CD4-positive, alpha-beta T cell treated with Interferon alpha-2 for 1 hour (primary cell): ENCODE measurements at places on chromosomes 4 and X.

DNA sequence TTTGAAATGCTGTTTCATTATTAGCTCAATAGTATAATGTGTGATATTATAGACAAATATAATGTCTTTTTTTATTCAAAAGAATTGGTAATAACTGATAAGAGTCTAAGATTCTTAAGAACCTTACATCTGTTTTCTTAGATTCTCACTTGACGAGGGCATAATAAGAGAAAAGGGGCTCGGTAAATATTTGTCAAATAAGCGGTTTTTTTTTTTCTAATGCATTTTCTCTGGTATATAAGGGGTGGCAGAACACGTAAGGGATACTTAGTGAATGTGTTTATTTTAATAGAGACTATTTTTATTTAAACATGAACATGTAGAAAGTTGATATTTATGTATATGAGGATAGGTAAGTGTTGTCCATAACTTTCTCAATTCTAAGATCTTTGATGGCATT lies 200.6 kb downstream of the RAPGEF2 start:
- DNase-seq: no peak

GRCh38 chr4:182746876-182747275 lies 170.3 kb downstream of the DCTD start:
- no peak for DNase-seq

DNA sequence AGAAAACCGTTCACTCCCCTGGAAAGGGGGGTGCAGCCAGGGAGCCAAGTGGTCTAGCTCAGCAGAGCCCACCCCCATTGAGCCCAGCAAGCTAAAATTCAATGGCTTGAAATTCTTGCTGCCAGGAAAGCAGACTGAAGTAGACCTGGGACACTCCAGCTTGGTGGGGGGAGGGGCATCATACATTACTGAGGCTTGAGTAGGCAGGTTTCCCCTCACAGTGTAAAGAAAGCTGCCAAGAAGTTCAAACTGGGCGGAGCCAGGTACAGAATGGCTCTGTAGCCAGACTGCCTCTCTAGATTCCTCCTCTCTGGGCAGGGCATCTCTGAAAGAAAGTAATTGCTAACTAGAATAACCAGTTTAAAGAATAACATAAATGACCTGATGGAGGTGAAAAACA lies 372.3 kb upstream of the F9 start:
- no peak for DNase-seq

GRCh38 chrX:124097116-124097515 lies 135.6 kb downstream of the STAG2 start:
- DNase-seq: no peak

DNA sequence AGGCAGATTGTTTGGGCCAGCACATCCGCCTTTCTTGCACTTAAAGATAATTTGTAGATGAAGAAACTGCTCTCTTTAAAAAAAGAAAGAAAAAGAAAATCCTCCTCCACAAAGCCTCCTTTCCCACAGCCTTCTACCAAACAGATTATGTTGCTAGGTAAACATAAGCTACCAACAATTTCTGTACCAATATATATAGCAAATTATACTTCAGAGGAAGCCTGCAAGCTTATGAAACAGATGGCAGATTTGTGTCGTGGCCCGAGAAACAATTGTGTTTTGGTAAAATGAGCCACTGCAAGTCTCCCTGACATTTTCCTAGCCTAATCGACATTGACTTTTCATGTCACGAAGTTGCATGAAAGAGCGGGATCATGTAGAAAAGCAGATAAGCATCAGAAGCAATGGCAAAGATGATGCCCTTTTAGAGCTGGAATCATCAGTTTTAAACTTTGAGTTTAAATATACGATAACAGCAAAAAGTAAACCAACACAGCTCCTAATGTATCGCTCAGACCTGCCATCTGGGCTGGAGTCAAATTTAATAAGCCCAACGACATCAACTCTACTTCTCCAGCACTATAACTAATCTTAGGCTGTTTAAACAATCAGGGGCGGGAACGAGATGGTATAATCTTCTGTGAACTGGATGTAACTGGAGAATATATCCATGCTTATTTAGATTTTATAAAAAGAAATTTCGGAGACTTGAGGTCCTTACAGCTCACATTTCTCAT lies 94.9 kb upstream of the PLAC1 start:
- DNase-seq: no peak

DNA sequence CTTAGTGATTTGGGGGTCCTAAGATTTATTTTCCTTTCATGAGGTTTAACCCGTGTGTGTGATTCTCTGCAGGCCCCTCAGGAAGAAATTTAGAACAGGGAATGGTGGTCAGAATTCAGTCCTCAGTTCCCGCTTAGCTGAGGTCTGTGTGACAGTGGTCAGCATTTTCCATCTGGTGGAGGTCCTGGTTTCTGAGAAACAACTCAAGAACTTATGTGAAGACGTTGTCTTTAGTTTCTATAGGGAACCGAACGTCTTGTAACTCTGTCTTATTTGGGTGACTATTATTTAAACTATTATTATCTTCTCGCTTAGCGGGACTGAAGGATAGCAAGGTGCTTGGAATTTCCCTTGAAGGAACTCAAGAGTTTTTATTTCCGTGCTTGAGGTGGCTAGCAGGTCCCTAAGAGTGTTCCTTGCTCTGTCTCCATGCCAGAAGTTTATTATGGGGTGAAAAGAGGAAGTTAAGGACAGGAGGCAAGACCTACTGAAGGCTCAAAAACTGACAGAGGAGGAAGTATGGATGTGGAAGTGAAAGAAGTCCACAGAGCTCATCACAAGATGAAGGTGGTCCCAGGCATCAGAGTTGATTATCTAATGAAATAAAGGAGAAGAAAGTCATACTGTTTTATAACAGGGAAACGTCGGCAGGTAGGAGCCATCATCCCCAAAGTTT lies 9.4 kb downstream of the MGST2 start:
- peak; percentile 23 for DNase-seq

DNA sequence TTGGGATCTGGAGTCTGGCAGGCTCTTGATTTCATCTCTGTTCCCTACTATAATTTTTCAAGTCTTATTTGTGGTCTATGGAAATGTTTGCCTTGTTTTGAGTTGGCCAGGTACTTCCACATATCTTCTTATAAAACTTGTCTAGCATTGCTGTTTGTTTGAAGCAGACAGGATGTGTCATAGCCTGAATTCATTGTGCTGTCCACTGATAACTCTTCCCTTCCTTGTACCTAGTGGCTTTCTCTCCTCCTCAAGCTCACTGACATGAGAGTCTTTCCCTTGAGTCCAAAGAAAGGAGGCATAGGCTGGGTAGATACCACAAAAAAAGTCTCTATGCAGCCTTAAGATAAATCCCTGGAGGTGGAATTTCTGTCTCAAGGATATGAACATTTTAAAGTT lies 59.2 kb upstream of the FAM241A start:
- DNase-seq: no peak

- DNase-seq: no peak
Observed at GRCh38 chrX:14690553-14690952, 161.2 kb downstream of the GLRA2 start.

DNA sequence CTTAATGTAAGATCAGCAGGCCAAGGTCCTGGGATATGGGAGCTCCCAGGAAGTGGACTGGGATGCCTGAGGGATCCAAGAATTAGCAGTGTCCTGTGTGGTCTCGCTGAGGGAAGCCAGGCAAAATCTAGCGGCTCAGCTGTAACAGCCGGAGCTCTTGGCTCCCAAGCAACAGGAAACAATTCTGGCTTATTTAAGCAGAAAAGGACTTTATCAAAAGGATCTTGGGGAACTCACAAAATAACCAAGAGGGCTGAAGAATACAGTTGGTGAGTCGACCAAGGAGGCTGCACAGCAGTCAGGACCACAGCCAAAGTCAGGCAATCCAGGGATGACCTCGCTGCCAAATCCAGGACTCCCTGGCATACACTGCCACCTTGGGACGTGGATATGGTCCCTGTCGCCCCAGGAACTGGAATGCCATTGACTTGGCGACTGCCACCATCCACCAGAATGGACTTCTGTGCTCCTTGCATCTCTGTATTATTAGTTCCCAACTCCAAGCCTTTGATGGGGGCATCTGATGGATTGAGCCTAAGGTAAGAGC lies 165.3 kb upstream of the BCOR start:
- no peak for DNase-seq

DNA sequence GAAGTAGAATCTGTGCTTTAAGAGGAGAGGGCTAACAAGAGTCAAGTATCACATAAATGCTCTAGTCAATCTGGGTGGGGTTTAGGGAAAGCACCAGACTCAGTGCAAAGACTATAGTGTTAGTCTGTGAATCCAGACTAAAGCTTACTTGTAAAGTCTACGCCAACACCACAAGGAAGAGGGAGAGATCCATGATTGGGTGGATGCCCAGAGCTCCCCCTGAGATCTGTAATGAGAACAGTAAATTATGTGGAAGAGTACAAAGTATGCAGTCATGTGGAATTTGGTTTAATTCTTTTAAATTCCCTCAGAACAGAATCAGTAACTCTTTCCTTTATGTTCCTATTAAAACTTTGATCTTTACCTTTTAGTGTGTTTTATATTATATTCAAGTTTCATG lies 354.7 kb upstream of the SPANXN4 start:
- no peak for DNase-seq

- peak; percentile 89 for DNase-seq
Observed at GRCh38 chrX:130082244-130083106, 27.8 kb downstream of the ELF4 start.
